ENCODE measurements at places on chromosomes 2 and 18.

DNA sequence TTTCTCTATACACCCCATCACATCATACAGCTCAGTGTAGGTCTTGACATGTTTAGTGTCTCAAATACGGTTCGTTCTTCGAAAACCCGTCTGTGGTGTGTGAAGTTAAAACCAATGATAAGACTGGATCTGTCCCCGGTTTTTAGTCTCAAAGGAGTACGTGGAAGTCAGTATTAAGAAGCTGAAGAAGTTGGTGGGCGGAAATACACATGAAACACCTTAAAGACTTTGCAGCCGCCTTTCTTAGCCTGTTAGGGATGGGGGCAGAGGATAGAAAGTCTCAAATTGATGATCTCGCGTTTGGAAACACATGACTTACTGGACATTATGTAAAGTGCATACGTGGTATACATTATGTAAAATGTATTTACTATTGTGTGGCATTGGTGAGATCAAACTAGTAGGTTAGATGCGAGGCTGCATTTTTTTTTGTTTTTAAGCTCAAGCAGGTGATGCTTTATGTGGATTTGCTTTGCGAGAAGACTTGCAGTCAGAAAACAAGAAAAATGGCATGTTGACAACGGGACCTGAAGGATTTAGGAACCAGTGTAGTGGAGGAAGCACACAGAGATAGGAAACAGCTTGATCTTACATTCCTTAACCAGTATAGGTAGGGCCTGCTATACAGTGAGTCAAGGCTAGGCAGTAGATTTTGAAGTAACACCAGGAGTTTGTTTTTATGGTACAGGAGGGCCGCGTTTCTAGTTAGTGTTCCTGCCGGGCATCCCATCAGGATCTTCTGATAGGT lies 1.2 kb downstream of the CNOT11 start:
- peak; percentile 20 for DNase-seq

GRCh38 chr18:13271302-13271911 lies 52.8 kb downstream of the LDLRAD4 start:
- DNase-seq, result no peak

DNA sequence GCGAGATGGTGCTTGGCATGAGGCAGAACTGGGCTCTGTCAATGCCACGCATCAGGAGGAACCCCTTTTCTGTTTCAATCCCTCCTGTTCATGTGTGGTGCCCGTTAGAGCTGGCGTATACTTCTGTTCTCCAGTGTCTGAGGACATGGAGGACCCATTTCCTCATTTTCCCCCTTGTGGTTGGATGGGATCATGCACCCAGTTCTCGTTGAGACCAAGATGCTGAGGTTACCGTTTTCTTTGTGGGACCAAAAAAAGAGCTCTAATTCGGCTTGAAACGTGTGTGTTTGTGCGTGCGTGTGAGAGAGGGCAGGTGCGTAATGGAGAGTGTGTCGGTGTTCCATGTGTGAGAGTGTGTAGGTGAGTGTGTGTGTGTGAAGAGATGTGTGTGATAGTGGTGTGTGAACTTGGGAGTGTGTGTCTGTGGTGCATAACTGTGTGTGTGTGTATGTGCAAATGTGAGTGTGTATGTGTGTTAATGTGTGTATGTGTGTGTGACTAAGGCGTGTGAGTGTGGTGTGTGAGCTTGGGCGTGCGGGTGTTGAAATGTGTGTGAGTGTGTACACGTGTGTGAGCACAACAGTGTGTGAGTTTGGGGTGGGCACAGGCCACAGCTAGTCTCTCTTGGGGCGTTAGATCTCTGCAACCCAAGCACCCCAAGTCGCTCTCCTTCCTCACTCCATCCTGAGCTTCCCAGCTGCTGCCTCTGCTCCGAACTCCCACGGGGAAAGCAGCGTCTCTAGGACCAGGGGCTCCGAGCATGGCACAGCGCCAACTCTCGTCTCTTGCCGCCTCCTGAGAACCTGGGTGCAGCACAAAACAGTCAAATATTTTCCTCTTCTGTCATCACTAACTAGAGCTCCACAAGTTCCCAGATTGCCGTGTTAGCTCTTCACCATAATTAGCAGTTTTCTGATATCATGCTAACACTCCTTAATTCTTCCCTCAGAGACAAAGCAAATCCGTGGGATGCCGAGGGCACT lies 75.8 kb downstream of the LONRF2 start:
- peak; percentile 16 for DNase-seq

GRCh38 chr18:48832938-48833700 lies 117.6 kb downstream of the SMAD7 start:
- DNase-seq, result peak; percentile 91

GRCh38 chr2:239441261-239442078 lies 40.6 kb upstream of the HDAC4 start:
- no peak for DNase-seq

DNA sequence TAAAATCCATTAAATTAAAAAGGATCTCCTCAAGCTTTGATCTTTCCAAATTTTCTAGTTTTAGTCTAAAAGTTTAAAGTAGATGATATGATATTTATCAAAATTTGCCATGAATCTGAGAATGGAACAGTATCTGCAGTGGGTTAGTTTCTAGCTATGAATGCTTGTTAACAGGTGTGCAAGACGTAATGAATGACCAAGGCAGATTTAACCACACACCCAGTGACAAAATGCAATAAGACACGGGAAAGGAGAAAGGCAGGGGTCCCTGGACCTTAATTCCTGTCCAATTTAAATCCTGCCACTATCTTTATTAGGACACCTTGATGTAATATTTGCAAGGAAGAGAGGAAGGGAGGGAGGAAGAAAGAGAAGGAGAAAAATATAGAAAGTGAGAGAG lies 30.5 kb upstream of the PEX13 start:
- no peak for DNase-seq
